ENCODE measurements at places on chromosomes 11 and 22.
A peak's percentile ranks its signal among the peaks of the same experiment; 100 is the strongest.

GRCh38 chr11:90288212-90288821 is 65.5 kb upstream of the CHORDC1 start:
- no peaks in the 10 kb centered on the region for H3K27me3 ChIP-seq
- H3K4me1 ChIP-seq, result peaks cover 7% of the 10 kb centered on the region
- no peaks in the 10 kb centered on the region for H3K36me3 ChIP-seq
- no peak overlapping the region for H3K4me3 ChIP-seq

DNA sequence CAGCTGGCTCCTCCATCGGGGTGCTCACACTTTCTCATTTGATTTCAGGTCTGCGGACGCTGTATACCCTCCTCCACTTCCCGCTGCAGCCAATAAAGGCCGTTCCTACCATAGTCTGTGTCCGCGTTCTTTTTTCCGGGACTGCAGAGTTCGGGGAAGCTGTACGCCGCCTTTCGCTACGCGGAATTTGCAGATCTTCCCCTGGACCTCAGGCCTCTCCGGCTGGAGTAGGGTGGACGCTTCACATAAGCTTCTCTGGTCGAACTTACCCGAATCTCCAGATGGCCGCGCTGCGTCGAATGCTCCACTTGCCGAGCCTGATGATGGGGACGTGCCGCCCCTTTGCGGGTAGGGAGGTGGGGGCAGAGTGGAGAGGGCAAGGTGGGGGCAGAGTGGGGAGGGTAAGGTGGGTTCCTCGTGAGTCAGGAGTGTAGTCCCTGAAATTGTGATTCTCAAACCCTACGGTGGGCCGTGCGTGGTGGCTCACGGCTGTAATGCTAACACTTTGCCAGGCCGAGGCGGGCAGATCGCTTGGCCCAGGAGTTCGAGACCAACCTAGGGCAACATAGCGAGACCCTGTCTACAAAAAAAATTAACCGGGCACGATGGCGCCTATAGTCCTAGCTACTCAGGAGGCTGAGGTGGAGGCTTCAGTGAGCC is 617 bp downstream of the CSKMT start:
- peak overlapping the region; percentile 60 for H3K4me3 ChIP-seq
- DNase-seq, result peak; percentile 33
- H3K36me3 ChIP-seq, result no peaks in the 10 kb centered on the region
- H3K4me1 ChIP-seq, result peaks cover 29% of the 10 kb centered on the region

- H3K4me3 ChIP-seq, result no peak overlapping the region
- no peaks in the 10 kb centered on the region for H3K27me3 ChIP-seq
- peaks cover 6% of the 10 kb centered on the region for H3K4me1 ChIP-seq
- DNase-seq, result peak; percentile 29
- H3K27ac ChIP-seq, result peak overlapping the region; percentile 10
Observed at GRCh38 chr11:109071712-109072524, 350.1 kb upstream of the C11orf87 start.

DNA sequence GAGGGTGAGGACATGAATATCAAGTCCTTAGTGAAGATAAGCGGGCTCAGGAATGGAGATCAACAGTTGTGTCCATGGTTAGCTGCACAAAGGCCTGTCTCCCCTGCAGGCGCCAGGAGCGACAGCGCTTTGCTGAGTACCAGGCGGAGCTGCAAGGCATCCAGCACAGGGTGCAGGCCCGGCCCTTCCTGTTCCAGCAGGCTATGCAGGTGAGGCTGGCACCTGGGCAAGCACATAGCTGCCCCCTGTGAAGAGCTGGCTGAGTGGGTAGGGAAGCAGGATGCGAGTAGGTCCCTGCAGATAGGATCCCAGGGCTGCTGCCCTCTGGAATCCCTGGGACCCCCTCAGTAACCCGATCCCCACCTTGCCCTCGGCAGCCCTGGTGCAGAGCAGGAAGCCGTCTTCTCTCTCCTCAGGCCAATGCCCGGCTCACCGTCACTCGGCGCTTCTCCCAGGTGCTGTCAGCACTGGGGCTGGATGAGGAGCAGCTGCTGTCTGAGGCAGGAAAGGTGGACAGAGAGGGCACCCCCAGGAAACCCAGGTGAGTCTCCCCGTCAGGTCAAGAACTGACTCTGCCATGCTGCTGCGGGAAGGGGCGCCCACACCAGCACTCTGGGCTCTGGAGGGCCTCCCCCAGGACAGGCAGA is 2.6 kb upstream of the SART1 start:
- DNase-seq, result no peak
- peaks cover 22% of the 10 kb centered on the region for H3K4me1 ChIP-seq
- no peak overlapping the region for H3K4me3 ChIP-seq
- no peaks in the 10 kb centered on the region for H3K36me3 ChIP-seq
- peaks cover 12% of the 10 kb centered on the region for H3K27me3 ChIP-seq

DNA sequence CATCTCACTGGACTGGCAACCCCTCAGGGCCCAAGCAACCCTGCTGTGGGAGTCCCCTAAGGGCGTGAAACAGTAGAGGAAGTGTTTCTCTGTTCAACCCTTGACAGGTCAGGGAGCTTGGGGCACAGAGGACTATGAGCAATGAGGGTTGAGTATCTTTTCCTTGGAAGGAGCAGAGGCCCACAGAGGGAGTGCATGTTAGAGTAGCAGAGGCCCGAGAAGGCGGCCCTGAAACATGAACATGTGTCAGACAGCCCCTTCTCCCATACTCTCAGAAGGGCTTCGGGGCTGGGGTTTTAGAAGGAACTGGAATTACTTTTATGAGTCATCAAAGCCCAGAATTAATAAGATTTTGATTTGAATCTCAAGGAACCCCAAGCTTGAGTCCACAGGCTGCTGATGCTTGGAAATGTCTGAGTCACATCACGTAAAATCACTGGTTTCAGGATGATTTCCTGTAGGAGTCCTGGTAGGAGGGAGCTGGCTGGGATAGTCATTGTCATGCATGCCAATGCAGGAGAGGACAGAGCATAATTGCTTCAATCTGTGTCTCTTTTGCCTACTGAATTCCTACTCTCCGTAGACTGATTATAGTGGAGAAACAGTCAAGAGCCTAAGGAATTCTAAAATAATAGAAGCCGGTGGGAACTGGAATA is 22.6 kb downstream of the C11orf71 start:
- H3K36me3 ChIP-seq, result no peaks in the 10 kb centered on the region
- no peak overlapping the region for H3K27ac ChIP-seq
- DNase-seq, result no peak
- no peaks in the 10 kb centered on the region for H3K27me3 ChIP-seq
- no peaks in the 10 kb centered on the region for H3K4me1 ChIP-seq
- H3K4me3 ChIP-seq, result no peak overlapping the region

GRCh38 chr11:116641561-116642045 is 131.2 kb downstream of the BUD13 start:
- H3K4me3 ChIP-seq, result no peak overlapping the region
- no peak overlapping the region for H3K27ac ChIP-seq
- DNase-seq, result no peak
- no peaks in the 10 kb centered on the region for H3K4me1 ChIP-seq
- H3K36me3 ChIP-seq, result no peaks in the 10 kb centered on the region
- no peaks in the 10 kb centered on the region for H3K27me3 ChIP-seq

DNA sequence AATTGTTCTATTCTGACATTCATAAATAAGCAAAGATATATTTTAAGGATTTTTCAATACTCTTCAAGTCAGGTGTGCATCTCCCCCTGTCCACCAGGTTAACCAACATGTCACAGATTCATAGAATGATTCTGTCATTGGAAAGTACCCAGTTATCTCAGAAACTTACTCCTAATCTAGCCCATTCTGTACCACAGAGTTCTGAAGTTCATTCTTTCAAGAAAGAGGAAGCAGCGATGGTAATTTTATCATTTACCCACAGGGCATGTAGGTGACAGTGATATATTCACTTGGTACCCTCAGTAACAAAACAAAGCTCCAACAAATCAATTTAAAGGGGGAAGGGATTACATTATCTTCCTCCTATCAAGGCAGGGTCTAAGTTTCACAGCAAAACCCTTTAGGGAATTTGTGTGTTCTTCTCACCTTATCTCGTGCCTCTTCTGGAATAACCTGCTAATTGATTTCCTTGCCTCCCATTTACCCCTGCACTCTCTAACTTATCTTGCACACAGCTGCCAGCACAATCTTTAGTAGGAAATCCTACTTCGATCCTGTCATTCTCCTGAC is 19.0 kb upstream of the MPPED2 start:
- no peak overlapping the region for H3K27ac ChIP-seq
- H3K36me3 ChIP-seq, result no peaks in the 10 kb centered on the region
- no peak overlapping the region for H3K4me3 ChIP-seq
- H3K27me3 ChIP-seq, result no peaks in the 10 kb centered on the region
- no peaks in the 10 kb centered on the region for H3K4me1 ChIP-seq
- DNase-seq, result no peak

GRCh38 chr11:122229481-122230384 is 113.7 kb upstream of the BLID start:
- no peak for DNase-seq
- no peaks in the 10 kb centered on the region for H3K4me1 ChIP-seq
- no peak overlapping the region for H3K4me3 ChIP-seq
- peak overlapping the region; percentile 56 for H3K27ac ChIP-seq
- no peaks in the 10 kb centered on the region for H3K36me3 ChIP-seq

- no peak overlapping the region for H3K27ac ChIP-seq
- H3K4me1 ChIP-seq, result no peaks in the 10 kb centered on the region
- no peaks in the 10 kb centered on the region for H3K36me3 ChIP-seq
- no peak overlapping the region for H3K4me3 ChIP-seq
- H3K27me3 ChIP-seq, result no peaks in the 10 kb centered on the region
Observed at GRCh38 chr22:36979016-36979910, 40.0 kb downstream of the TST start.

- no peak overlapping the region for H3K4me3 ChIP-seq
- peaks cover 14% of the 10 kb centered on the region for H3K4me1 ChIP-seq
- DNase-seq, result no peak
- H3K27me3 ChIP-seq, result no peaks in the 10 kb centered on the region
Observed at GRCh38 chr11:109994907-109995306, 98.3 kb upstream of the ZC3H12C start.

Measured in tibial nerve (tissue), 4 donors.